ENCODE measurements at places on chromosomes 13 and 19. TPM values are rescaled to one million over a fixed set of nuclear protein-coding genes. Genes with fewer than 3 reads are reported as not detected.
A peak's percentile ranks its signal among the peaks of the same experiment; 100 is the strongest.

AZU1 gene
- total RNA-seq, result not detected

USHBP1 gene
- total RNA-seq, result not detected

ZNF726 gene
- 17.5 TPM for total RNA-seq

TMEM190 gene
- total RNA-seq, result not detected

DNA sequence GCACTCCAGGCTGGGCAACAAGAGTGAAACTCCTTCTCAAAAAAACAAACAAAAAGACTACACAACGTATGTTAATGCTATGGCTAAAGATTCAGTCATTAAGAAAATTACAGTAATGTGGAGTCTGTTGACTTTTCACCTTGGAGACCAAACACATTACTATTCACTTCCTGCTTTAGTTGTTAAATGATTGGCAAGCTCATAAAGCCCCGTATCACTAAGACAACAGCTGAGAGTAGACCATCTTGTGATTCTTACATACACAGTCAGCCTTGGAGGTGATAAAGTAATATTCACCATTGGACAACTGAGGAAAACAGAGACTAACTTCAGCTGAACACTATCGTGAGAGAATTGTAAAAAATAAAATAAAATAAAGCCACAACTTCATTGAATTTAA lies 86.5 kb downstream of the KCTD12 start:
- DNase-seq, result no peak

DNA sequence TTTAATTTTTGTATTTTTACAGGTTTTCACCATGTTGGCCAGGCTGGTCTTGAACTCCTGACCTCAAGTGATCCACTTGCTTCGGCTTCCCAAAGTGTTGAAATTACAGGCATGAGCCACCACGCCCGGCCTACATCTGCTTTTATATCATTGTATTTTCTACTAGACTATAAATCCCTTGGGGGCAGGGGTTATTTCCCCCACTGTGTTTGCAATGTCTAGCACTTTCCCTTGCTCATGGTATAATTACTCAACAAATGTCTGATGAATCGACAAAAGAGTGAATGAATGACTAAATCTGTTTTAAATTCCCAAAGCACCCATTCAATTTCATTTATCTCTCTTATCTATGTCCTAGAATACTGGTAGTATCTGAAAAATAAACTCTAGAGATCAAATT lies 244.5 kb upstream of the CSNK1A1L start:
- no peak for DNase-seq

- DNase-seq, result peak; percentile 48
These were observed 1.1 kb downstream of the CNOT3 start for GRCh38 chr19:54138489-54139256.

GRCh38 chr13:112558696-112559418 lies 29.1 kb downstream of the TUBGCP3 start:
- no peak for DNase-seq

DNA sequence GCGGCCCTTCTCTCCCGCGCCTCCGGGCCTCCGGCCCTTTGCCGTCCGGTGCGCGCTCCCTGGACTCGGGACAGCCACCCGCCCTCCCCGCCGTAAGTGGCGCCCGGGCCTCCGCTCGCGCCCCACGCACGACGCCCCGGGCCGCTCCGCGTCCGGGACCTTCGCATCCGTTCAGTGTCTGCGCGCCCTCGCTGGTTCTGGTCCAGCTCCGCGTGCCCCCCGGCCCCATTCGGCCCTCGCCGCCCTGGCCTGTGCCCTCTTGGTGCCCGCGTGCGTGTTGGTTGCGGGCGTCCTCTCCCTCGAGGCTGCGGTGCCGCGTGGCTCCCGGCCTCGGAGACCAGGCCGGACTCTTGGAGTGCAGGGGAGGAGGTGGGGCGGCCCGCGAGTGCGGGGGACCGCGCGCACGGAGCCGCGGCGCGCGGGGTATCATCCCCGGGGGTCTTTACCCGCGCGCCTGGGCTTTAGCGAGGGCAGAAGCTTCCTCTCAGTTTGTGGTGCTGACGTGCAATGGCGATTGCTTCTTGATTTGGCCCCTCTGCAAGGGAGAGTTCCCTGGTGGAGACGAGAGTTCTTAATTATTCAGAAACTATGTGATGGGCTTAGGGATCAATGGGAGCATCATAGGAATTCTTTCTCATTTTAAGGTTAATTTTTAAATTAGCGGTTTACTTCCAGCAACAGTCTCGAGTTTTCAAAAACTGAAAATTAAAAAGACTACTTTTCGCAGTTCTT lies 757 bp downstream of the WASF3 start:
- DNase-seq, result peak; percentile 4

All from activated naive CD8-positive, alpha-beta T cell treated with anti-CD3 and anti-CD28 coated beads for 36 hours (primary cell).